A549 treated with ZK216348 at 1 μM for 4 hours (cell line): ENCODE measurements at places on chromosomes 2 and 18. TPM values are rescaled to one million over a fixed set of nuclear protein-coding genes. Genes with fewer than 3 reads are reported as not detected.

The PLGLB2 gene
- total RNA-seq, result 0.36 to 0.42 TPM in 2 of 5 replicates, not detected in the others

The TOGARAM2 gene
- total RNA-seq, result 0.24 to 0.60 TPM (median 0.31 TPM) in 4 of 5 replicates, not detected in the other

The GIGYF2 gene
- total RNA-seq, result 22.9 to 32.4 TPM (median 28.7 TPM) in 5 replicates

The INO80C gene
- 21.2 to 28.0 TPM (median 24.9 TPM) in 5 replicates for total RNA-seq

The FOXD4L1 gene
- total RNA-seq, result 0.25 to 0.50 TPM (median 0.28 TPM) in 5 replicates

The MAP4K3 gene
- total RNA-seq, result 12.9 to 26.1 TPM (median 20.1 TPM) in 5 replicates

The C2orf78 gene
- total RNA-seq, result not detected in 5 replicates

The ABCG5 gene
- not detected in 5 replicates for total RNA-seq

The CPLX4 gene
- total RNA-seq, result not detected in 5 replicates

The RETSAT gene
- 49.5 to 56.9 TPM (median 52.4 TPM) in 5 replicates for total RNA-seq

The KCNG2 gene
- not detected in 5 replicates for total RNA-seq

The MYO7B gene
- total RNA-seq, result 0.14 to 0.43 TPM (median 0.25 TPM) in 4 of 5 replicates, not detected in the other

The DSC2 gene
- 0.66 to 1.9 TPM (median 1.1 TPM) in 5 replicates for total RNA-seq

The KCNG3 gene
- 0.34 to 0.92 TPM (median 0.79 TPM) in 5 replicates for total RNA-seq

The ACADL gene
- total RNA-seq, result 0.11 to 0.24 TPM in 2 of 5 replicates, not detected in the others

The RIT2 gene
- not detected in 5 replicates for total RNA-seq

The GAREM1 gene
- 3.7 to 5.8 TPM (median 4.4 TPM) in 5 replicates for total RNA-seq

The UGT1A4 gene
- total RNA-seq, result not detected in 5 replicates

The CIB4 gene
- total RNA-seq, result 0.44 to 0.93 TPM (median 0.52 TPM) in 3 of 5 replicates, not detected in the others

The CD226 gene
- total RNA-seq, result 0.07 to 0.19 TPM (median 0.17 TPM) in 4 of 5 replicates, not detected in the other

The GALNT3 gene
- 0.11 TPM in 1 of 5 replicates, not detected in the others for total RNA-seq

The L3MBTL4 gene
- total RNA-seq, result not detected in 5 replicates

The CCDC141 gene
- total RNA-seq, result 0.13 TPM in 1 of 5 replicates, not detected in the others

The ZC3H8 gene
- 13.9 to 24.6 TPM (median 15.2 TPM) in 5 replicates for total RNA-seq

The CNDP2 gene
- 78.8 to 89.5 TPM (median 80.2 TPM) in 5 replicates for total RNA-seq

The GCA gene
- 5.1 to 6.9 TPM (median 6.7 TPM) in 5 replicates for total RNA-seq

The SNED1 gene
- 0.33 to 1.1 TPM (median 0.67 TPM) in 5 replicates for total RNA-seq

The UGT1A6 gene
- 0.65 to 1.6 TPM (median 1.0 TPM) in 5 replicates for total RNA-seq

The B3GNT7 gene
- total RNA-seq, result 1.5 to 2.8 TPM (median 2.4 TPM) in 5 replicates

The DSG1 gene
- total RNA-seq, result not detected in 5 replicates

The CD207 gene
- total RNA-seq, result not detected in 5 replicates

The ALPG gene
- 0.20 to 0.38 TPM (median 0.22 TPM) in 4 of 5 replicates, not detected in the other for total RNA-seq

The TFCP2L1 gene
- total RNA-seq, result 7.1 to 10.9 TPM (median 9.5 TPM) in 5 replicates
